ENCODE measurements at places on chromosomes 6 and 20.

DNA sequence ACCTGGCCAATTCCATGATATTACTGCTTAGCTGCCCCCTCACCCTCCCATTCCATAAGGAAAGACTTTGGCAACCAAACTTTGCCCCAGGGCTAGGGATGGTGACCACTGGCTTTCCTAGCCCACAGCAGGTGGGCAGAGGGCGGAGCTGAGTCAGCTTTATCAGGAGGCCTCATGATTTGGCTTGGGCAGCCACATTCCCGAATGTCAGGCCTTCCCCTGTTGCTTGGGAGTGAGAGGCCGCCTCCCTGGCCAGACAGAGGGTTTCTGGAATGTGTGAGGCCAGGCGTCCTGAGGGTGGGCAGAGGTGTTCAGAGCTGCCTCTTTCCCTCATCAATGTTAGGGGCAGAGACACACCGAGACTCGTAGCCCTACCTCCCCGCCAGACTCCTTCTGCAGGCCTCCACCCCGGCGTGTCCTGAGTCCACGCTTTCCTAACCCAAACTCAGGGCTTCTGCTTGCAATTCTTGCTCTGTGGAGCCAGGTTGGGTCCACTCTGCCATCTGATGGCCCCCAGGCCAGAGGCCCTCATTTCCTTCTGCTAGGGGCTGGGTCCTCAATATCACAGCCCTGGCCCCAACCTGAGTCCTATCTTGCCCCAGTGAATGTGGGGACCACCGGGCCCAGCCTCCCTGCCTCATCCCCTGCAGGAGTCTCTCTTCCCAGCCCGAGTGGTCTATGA, 19.3 kb downstream of the UQCC2 start:
- no peak for DNase-seq

DNA sequence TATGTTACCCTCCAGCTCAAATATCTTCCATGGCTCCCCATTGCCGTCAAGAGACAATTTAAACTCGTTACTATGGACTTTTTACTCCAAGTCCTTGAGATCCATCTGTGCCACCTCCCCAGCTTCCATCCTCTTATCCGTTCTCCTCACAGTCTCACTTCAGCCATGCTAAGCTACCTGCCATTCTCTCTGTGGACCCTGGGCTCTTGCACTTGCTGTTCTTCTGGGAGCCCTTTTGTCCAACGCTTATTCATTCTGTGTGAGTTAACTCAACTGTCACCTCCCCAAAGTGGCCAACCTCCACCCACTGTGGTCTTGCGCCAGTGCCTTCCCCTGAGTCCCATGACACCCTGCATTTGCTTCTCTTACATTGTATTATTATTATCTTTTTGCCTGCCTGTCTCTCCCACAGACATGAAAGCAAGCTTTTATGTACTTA, 132.4 kb downstream of the BCAS1 start:
- DNase-seq: no peak

GRCh38 chr6:162974685-162975084, 246.9 kb downstream of the PACRG start:
- no peak for DNase-seq

GRCh38 chr6:137921823-137922222, 54.8 kb downstream of the TNFAIP3 start:
- DNase-seq: no peak

- DNase-seq: no peak
Measured at GRCh38 chr6:129908356-129908755, 47.2 kb upstream of the TMEM244 start.

DNA sequence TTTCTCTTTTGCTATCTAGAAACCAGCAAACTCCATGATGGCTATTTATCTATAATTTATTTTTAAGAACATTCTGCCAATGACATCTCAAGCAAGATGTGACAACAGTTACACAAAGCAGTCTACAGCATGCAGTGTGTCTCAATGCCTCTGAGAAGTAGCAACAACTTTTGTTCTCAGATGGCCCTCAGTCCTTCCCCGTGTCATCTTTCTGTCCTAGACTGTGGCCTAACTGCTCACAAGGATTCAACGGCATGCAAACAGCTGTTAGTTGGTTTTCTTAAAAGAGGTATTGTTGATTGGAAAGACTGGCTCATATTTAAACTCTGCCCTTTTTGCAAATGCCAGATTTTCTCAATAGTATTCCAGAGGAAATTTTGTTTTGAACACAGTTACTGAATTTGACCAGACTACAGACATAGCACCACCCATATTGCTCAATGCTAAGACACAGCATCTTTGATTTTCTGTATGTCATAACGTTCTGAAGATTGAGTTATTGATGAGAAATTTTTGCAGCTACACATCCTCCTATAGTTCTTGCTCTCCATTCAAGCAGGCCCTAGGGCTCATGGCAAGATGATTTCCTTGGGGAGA, 26.1 kb upstream of the F13A1 start:
- DNase-seq: no peak

- DNase-seq: no peak
Measured at GRCh38 chr6:51299621-51300380, 481.1 kb downstream of the TFAP2B start.

DNA sequence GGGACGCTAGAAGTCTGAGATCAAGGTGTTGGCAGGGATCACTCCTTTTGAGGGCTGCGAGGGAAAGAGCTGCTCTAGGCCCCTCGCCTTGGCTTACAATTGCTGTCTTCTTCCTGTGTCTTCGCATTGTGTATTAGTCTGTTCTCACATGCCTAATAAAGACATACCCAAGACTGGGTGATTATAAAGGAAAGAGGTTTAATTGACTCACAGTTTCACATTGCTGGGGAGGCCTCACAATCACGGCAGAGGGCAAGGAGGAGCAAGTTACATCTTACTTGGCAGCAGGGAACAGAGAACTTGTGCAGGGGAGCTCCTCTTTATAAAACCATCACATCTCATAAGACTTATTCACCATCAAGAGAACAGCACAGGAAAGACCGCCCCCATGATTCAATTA, 102.5 kb upstream of the ASF1A start:
- no peak for DNase-seq

DNA sequence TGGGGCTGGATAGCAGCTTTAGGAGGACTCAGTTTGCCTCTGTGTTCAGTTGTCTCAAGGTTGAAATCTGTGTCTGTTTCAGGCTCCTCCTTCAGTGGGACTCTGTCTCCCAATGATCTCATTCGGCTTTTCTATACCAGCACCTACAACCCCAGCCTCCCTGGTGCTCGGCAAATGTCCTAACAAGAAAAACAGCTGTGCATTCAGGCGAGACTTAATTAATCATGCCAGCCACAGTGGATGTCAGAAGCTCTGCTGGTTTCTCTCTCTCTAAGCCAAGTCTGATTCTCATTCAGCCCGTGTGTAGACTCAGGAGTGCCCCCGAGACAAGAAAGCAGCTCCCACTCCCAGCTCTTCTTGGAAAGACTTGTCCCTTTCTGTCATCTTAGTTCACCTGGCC, 46.8 kb downstream of the SUN5 start:
- DNase-seq: no peak

DNA sequence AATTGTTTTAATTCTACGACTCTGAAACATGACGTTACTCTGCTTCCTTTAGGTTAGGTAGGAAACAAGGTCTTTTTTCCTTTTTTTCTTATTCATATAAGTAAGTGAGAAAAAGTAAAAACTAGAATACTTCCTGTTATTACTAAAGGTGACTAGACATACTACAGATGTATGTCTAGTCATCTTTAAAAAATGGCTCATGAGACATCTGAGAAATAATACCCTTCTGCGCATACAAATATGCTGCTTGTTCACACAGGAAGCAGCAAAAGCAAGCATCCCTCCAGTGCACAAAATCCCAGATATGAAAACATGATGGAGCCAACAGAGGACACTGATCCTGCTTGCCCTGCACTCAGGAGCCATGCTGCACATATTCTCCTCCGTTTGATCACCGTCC, 699.1 kb downstream of the EPM2A start:
- no peak for DNase-seq

- DNase-seq: no peak
Measured at GRCh38 chr6:51398793-51399192, 580.1 kb downstream of the TFAP2B start.

GRCh38 chr20:52683761-52684160, 288.4 kb upstream of the TSHZ2 start:
- DNase-seq: no peak

- peak; percentile 45 for DNase-seq
Measured at GRCh38 chr6:170279977-170280688, 10.7 kb downstream of the DLL1 start.

DNA sequence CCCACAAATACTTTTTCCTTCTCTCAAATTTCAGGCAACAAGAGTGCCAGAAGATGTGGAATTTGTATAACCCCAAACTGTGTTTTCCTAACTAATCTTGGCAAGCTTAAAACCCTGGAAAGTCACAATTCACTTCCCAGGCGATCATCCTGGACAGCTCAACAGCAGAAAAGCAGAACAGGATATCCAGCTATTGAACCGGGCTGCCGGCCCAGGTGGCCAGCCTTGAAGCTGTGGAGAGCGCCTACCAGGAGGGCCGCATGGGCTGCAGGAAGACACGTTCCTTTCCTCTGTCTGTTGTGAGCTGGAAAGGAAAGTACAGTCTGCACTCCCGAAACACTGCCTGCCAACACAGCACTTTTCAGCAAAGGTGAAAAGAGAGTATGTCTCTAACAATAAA, 719.7 kb upstream of the MARCKS start:
- no peak for DNase-seq

DNA sequence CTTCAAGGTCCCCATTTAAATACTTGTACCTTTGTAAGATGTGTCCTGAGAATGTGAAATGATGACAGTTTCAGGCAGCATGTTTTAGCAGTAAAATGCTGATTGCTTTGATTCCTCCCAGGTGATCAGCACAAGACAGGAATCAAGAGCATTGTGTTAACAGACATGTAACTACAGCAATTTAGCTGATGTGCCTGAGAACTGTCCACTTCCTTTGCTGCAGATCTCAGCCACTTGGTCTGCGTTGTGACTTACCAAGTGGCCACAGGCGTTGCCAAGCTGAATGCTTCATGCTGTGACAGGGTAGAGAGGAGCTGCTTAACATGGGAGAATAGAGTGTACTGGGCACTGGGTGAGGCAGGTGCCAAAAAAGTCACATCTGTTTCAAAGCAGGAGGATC, 767.0 kb upstream of the POU3F2 start:
- DNase-seq: no peak

- DNase-seq: no peak
Measured at GRCh38 chr6:36362551-36363370, 24.7 kb downstream of the ETV7 start.

DNA sequence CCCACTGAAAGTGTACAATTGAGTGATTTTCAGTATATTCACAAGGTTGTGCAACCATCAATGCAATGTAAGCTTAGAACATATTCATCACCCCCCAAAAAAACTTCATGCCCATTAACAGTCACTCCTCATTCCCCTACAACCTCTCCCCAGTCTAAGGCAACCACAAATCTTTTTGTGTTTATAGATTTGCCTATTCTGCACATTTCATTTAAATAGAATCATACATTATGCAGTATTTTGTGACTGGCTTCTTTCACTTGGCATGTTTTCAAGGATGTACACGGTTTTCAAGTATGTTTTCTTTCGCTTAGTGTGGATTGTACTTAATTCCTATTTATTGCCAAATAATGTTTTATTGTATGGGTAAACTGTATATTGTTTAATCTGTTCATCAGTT, 329.3 kb upstream of the RNF24 start:
- no peak for DNase-seq

- no peak for DNase-seq
Measured at GRCh38 chr20:20022498-20022897, 5.3 kb downstream of the NAA20 start.

DNA sequence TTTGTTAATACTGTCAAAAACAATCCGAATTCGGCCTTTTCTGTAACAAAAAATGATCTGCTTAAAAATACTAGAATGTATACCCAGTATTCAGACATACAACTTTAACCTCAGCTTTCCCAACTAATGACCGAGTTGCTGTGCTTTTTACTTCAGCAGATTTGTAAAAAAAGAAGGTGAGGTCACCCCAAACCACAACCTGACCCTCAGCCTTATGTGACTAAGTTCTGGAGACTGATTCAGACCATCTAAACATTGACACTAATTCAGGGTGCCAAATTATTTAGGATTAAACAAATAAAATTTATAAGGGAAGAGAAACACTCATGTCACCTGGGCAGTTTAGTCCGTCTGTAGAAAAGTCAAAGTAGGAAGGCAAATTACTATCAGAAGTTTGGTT, 7.7 kb downstream of the CCN6 start:
- no peak for DNase-seq

DNA sequence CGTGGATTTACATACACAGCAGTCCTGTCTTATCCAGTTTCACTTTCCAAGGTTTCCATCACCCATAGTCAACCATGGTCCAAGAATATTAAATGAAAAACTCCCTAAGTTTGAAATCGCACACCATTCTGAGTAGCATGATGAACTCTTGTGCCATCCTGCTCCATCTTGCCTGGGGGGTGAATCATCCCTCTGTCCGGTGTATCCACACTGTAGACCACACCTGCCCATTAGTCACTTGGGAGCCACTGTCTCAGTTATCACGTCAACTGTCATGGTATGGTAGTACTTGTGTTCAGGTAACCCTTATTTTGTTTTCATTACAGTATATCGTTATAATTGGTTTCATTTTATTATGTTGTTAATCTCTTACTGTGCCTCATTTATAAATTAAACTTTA, 38.5 kb downstream of the PTGIS start:
- DNase-seq: no peak

- no peak for DNase-seq
Measured at GRCh38 chr6:14544666-14545065, 427.1 kb downstream of the CD83 start.

DNA sequence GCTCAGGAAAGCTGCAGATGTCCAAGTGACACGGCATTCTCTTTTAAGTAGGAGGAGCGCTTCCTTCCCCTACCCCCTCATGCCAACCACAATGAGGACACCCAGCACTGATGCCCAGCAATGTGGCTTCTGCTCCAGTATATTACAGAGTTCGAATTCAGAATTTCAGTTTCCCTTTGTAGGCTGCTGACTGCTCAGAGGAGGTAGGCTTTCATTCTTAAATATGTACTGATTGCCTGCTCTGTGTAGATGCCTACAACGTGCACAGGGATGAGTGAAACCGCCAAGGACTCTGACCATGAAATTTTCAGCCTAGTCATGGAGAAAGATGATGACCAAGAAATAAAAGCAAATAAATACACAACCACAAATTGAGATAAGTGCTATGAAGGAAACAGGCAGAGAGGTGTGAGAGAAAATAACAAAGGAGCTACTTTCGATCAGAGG, 50.9 kb upstream of the TNFAIP3 start:
- DNase-seq: no peak

DNA sequence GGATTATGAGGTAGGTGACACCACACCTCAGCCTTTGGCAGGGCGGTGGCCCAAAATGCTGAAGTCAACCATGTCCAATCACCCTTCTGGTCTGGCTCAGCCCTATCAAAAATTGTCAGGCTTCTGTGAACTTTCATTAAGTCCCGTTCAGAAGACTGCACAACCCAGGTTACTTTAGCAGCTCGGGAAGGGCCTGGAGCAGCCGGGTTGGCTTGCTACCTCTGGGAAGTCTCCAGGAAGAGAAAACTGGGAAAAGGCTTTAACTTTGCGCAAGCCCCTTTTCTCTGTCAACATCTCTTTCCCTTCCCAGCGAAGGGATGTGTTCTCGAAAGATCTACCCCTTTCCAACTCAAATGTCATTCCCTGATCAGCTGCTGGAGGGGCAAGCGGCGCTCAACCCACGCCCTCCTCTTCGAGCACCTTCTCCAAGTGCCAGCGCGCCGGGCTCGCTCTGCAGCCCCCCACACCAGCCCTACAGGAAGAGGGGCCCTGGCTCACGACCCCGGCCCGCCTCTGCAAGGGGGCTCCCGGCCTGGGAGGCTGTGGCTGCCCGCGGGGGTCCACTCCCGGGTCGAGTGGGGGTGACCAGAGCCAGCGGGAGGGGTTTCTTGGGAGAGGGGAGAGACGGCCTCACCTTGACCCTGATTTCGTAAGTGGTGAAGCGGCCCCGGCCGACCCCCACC, 573 bp downstream of the SNX3 start:
- DNase-seq: peak; percentile 66

- DNase-seq: no peak
Measured at GRCh38 chr6:35626401-35626800, 62.3 kb downstream of the FKBP5 start.
